ENCODE measurements at places on chromosomes 3 and 15.

- no peak for DNase-seq
These were observed 16.2 kb upstream of the RPL24 start for GRCh38 chr3:101702726-101703125.

DNA sequence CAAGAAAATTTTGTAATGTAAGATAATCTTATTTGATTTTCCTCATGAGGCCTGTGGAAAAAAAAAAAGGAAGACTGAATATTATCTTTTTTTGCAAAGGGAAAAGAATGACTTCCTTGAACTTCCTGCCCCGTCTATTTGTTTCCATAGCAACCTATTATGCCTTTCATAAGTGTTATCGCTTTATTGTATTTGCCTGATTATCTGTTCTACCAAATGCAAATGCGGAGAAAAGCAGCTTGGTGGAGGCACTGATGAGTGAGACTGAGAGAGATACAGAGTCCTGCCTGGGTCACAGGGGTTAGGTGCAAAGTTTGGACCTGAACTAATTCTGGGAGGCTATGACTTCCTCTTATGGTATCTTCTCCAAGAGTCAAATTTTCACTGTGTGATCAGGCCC is 334.0 kb upstream of the KCNMB2 start:
- no peak for DNase-seq

- DNase-seq = peak; percentile 83
These were observed 219.7 kb downstream of the WNT5A start for GRCh38 chr3:55267206-55267930.

GRCh38 chr3:70854108-70854507 is 541.7 kb upstream of the MDFIC2 start:
- DNase-seq = no peak

DNA sequence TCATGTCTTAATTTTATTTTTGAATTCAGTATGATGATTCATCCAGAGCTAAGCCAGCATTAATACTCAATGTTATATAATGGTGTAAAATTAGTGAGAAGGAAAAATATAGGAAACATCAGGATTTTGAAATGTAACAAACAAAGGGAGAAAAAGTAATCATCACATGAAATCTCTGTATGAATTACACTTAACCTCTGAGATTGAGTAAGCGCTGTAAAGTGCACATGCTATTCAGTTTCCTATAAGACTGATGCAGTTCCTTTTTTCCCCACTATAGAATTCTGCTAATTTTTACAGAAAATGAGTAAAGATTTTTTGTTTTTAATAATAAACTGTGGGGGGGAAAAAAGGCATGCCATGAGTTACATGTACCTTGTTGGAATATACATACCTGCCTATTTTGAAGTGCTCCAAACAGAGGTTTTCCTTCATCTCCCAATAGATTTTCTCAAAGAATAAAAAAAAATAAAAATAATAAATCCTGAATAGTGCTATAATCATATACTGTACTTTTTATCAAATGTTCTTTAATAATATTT is 64.0 kb upstream of the TTBK2 start:
- no peak for DNase-seq

DNA sequence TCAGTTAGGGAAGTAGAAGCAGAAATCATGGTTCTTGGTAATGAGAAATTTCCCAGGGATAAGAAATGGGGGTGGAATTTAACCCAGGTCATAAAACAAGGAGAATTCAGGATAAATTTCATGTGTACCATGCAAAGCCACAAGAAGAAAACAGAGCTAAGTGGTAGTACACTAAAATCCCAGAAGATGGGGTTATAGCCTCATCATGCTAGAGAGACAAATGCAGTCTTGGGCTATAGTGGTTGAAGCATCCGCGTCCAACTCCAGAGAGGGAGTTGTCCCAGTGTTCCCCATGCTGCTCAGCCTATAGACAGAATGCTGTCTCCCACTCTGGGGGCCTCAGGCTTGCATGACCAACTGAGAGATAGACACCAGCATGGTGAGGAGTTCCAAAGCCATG is 36.2 kb upstream of the CLRN1 start:
- DNase-seq = peak; percentile 65

DNA sequence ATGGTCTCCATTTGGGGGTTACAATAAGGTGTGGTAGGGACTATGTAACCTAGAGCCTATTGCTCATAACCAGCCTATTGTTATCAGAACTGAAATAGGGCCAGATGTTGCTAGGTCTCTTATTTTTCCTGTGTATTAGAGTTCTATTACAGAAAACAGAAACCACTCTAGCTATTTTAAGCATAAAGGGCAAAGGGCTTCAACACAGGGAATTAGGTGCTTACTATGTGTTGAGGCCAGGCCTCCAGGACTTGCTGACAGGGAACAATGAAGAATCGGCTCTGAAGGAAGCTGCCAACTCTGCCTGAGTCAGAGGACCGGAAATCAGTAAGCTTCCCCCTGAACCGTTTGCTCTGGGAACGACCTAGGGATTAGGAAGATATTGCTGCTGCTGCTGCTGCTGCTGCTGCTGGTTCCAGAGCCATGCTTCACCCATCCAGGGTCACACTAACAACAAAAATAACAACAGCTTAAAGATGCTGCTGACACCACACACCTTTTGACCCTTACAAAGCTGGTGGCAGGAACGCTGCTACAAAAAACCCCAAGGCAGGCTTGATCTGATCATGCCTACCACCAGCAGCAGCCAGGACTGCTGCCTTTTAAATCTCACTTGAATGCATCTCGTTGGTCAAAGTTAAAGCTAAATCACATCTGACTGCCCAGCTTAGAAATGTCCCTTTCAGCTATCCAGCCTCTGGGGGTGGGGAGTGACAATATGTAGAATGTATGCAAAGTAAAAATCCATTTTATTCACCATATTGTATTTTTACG is 276.9 kb upstream of the IL12A start:
- DNase-seq = peak; percentile 91

DNA sequence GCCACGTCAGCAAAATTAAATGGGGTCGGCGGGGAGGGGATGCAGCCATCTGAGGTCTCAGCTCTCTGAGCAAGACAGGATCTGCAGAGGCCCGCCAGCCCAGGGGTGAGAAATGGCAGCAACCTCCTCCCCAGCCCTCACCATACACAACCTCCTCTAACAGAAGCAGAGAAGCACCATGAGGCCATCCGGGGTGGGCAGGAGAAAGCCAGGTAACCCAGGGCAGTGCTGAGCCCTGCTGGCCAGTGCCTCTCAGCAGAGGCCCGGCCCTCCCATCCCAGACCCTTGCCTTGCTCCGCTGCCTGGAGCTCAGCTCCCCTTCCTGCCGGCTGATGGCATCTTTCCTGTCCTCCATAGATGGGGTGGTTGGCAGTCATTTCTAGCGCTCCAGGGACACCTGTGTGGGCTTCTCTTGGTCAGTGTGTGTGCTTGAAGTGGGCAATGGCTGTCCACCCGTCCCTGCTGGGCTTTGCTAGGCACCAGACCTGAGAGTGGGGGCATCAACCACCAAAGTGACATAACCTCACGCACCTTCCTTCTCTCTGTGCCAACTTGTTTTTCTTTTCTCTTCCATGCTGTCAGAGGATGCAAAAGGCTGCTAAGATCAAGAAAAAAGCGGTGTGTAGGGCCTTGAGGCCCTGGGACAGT is 175.8 kb downstream of the NSMCE3 start:
- no peak for DNase-seq

GRCh38 chr3:72069543-72069942 is 284.6 kb upstream of the PROK2 start:
- no peak for DNase-seq

DNA sequence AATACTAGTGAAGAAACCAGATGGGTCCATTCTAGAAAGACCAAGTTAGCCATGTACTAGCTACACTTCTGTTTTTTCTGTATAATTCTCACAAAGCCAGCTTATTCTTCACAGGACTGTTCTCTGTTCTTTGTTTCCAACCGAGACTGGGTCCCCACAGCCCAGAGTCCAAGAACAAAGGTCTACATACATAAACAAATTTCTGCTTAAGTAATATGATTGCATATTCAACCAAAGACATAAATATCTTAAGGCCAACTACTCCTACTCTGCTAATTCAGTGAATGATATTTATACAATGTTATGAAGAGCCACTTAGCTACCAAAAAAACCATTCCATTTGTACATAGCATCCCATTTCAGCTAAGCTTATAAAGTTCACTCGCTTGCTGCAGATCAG is 299.8 kb upstream of the CCDC54 start:
- DNase-seq = no peak

DNA sequence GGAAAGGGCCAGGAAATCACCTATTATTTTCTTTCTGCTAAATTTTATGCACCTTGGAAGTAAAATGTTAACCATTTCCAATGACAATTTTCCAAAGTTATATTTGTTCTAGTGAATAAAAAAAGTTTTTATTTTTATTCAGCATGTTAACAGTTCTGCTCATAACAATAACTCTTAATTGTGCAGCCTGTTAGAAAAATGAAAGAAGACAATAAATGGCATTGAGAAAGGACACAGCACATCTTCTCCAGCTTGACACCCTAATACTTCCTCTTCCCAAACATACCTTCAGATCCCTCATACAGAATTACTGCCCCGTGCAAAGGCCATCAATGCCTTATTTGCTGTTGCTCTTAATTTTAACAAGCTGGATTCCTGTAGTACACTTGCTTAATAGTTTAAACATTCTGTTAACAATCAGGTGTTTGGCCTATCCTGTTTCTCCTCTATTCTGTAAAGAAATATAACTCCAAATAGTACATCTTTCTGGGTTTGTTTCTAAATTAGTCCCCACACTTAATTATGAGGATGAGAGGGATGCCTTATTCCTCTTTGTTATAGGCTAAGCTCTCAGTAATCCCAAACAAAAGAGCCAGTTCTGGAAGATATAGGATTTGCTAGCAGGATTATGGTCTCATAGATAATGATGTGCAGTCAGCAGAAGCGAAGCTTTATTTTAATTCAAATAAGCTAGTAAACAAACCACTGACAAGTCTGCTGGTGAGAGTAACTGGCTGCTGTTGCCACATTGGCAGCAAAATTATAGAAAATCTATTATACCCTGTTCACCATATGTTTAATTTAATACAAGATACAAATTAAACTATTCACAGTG is 19.2 kb upstream of the SOX2 start:
- DNase-seq = no peak

- DNase-seq = no peak
These were observed 30.6 kb downstream of the PLCH1 start for GRCh38 chr3:155714295-155714718.
